Neural progenitor cell (in vitro differentiated cells): ENCODE measurements at places on chromosomes 1 and 21.

DNA sequence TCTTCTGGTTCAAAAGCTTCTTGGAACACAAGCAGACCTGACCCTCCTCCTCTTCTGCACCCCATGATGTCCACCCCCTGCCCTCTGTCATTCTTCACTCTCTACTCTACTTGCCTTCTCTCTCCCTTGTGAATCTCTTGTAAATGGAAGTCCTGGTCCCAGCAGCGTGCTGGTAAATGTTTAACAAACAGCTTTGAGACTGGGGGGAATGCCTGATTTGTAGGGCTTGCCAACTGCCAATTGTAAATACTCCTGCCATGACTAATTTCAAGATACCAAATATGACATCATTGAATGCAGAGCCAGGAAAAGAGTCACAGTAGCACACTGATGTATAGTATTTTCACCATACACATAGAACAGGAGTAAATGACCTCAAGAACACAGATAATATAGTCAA is 40.9 kb upstream of the LRRN2 start:
- H3K36me3 ChIP-seq: no peaks in the 10 kb centered on the region
- peaks cover 13% of the 10 kb centered on the region for H3K4me1 ChIP-seq
- DNase-seq: no peak
- H3K4me3 ChIP-seq: no peak overlapping the region

DNA sequence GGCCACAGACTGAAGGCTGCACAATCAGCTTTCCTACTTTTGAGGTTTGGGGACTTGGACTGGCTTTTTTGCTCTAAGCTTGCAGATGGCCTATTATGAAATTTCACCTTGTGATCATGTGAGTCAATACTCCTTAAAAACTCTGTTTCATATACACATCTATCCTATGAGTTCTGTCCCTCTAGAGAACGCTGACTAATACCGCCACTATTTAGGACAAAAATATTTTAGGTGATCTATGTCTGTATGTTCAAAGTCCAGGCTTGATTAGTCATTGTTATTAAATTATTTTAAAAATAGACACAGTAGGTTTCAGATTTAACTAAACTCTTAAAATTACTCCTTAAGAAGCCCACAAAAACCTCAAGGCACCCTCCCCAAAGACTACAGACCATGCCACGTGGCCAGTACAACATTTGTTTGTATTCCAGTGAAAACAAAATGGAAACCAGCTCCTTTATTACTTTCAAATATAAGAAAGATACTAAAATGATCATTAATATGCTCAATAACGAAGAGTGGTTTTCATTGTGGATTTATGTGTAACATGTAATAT is 63.1 kb downstream of the TMPRSS15 start:
- H3K4me1 ChIP-seq: no peaks in the 10 kb centered on the region
- H3K27ac ChIP-seq: no peak overlapping the region
- no peak overlapping the region for H3K4me3 ChIP-seq
- H3K36me3 ChIP-seq: no peaks in the 10 kb centered on the region
- H3K27me3 ChIP-seq: no peaks in the 10 kb centered on the region
- no peak for DNase-seq

GRCh38 chr1:165897326-165898303 is 70.2 kb downstream of the UCK2 start:
- no peak overlapping the region for H3K27ac ChIP-seq
- no peak for DNase-seq
- no peaks in the 10 kb centered on the region for H3K36me3 ChIP-seq
- H3K27me3 ChIP-seq: no peaks in the 10 kb centered on the region
- H3K4me1 ChIP-seq: no peaks in the 10 kb centered on the region

DNA sequence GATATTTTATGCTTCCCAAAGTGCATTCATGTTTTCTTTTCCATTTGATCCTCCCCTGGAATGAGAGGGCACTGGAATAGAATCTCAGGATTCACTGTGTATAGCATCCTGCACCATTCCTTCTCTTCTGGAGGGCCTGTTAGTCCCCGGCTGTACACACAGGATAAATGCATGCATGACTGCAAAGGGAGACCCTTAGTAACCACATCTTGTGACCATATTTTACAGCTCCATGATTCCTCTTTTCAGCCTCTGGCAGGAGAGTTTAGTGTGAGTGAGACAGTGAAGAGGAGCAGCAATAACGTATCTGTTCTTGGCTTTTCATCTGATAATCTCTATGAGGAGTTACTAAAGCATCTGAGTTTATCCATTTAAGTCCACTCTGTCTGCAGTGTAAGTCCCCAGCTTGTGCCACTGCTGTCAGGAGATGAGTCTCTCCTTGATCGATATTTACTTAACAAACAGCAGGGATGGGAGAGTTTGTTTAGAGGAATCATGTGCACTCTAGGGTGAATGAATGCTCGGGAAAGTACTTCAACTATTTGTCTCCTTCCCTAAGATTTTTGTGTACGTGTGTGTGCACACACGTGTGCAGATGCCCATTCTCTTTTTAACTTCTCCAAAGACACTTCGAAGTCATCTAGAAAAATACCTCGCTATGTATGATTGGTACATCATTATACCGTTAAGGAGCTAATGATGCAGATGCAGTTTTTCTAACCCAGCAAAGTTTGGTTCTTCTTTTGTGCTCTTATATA is 41.1 kb downstream of the PROX1 start:
- no peak for DNase-seq
- H3K27me3 ChIP-seq: no peaks in the 10 kb centered on the region
- no peaks in the 10 kb centered on the region for H3K36me3 ChIP-seq
- peaks cover 52% of the 10 kb centered on the region for H3K4me1 ChIP-seq
- H3K4me3 ChIP-seq: no peak overlapping the region

GRCh38 chr1:194358208-194358581 is 1171.8 kb upstream of the B3GALT2 start:
- no peaks in the 10 kb centered on the region for H3K27me3 ChIP-seq
- H3K27ac ChIP-seq: no peak overlapping the region
- no peak for DNase-seq
- no peak overlapping the region for H3K4me3 ChIP-seq
- H3K4me1 ChIP-seq: no peaks in the 10 kb centered on the region

DNA sequence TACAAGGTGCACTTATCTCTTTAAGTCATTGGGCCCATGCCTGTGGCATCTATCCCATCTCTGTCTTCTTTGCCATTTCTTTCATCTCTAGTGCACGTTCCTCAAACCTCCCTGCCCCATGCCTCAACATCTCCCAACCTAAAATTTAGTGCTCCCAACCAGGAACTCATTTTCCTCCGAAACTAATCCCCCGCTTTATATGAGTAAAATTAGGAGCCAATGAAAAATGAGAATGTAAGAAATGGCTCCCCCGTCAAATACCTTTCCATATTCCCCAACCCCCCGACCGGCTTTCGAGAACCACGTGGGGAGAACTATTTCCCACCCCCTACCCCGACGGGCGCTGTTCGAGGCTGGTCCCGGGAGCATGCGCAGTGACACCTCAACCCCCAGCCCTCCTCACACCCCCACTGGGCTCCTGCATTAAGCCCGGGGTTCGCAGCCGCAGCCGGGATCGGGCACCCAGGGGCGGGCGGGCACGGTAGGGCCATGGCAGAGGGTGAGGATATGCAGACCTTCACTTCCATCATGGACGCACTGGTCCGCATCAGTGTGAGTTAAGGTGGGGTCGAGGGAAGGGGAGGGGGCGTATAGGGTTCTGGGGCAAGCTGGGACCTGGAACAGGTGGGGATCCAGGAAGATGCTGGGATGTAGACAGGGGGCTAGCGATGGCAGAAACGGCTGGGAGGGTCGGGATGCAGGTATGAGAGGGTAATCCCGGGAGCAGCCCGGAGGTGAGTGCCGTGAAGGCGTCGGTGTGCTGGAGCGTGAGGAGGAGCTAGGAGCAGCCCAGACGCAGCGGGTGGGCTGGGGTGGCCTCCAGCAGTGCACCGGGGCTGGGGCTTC is at the start of gene TRIM46:
TRIM46 (plus strand) TSS at position 372 of the 846 bp plus-strand sequence; CDS start at position 490, 118 bp downstream.
- peak within 1 kb of the TSS; percentile 87 for H3K4me3 ChIP-seq
- H3K27ac ChIP-seq: peak within 1 kb of the TSS; percentile 70
- H3K4me1 ChIP-seq: peaks cover 8% of the 10 kb centered on the region
- no peaks in the 10 kb centered on the region for H3K27me3 ChIP-seq

DNA sequence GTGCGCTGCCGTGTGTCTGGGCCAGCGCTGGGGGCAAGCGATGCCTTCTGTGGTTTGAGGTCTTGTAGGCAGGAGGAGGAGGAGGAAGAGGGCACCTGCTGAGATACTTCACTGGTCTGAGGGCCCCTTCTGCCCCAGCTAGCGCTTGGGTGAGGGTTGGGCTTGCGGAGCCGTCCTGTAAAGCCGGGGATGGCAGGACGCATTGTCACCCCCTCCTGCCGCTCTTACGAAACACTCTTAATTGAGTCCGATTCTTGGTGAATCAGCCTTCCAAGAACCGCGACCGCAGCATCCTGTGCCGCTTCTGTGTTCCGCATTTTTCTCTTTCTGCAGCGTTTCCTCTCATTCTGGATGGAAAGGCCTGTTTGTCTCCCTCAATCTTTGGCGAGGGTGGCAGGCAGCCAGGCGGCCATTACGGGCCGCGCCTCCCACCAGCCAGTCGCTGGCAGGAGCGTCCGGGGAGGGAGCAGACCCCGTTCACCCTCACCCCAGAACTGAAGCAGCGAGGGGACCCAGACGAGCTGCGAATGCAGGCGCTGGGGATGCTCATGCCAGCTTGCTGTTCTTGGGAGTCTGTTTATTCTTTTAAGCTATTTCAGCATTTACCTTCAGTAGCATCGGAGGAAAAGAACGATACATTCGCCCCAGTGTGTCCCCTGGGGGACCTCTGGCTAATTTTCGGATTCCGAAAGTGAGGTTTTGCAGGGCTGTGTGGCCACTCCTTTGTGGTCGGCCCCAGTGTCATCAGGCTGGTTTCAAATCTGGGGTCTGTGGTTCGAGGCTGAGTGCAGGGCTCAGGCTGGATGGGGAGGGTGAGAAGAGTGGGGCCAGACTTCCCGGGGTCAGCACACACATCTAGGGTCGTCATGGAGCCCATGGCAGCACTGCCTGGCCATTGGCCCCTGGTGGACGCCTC is 62.7 kb downstream of the SKI start:
- DNase-seq: no peak
- H3K36me3 ChIP-seq: no peaks in the 10 kb centered on the region
- H3K4me3 ChIP-seq: no peak overlapping the region
- peak overlapping the region; percentile 49 for H3K27ac ChIP-seq
- no peaks in the 10 kb centered on the region for H3K27me3 ChIP-seq

DNA sequence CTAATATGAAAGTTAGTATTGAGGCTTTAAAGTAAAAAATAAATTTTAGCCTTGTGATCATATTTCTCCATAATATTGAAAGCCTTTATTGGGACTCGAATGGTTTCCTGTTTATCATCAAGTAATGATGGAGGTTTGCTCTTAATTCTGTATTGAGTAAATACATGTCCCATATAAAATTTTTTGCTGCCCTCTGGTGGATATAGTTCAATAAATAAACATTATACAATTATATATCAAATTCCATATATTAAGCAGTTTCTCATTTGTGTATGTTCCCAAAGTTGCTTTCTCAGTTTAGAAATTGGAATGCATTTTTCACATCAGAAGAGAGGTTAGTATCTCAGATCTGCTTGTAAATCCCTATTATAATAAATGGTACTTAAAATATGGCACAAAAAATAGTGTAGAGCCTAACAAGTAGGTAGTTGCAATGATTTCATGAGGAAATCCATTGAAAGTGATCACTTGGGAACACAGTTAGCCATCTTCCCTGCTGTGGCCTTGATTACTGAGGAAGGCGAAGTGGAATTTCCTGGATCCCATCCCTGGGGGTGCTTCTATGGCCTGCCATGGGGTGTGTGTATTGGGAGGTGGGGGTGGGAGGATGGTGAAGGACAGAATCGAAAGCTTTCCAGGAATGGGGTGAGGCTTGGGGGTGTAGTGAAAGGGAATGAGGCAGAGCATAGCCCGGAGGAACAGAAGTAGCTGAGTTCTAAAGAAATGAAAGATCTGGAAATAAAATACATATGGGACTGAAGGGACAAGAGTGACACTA is 84.1 kb upstream of the C21orf91 start:
- no peak overlapping the region for H3K4me3 ChIP-seq
- H3K4me1 ChIP-seq: peaks cover 14% of the 10 kb centered on the region
- no peak for DNase-seq
- H3K36me3 ChIP-seq: peaks cover 3% of the 10 kb centered on the region
- H3K27me3 ChIP-seq: no peaks in the 10 kb centered on the region
- H3K27ac ChIP-seq: no peak overlapping the region

GRCh38 chr1:22922640-22923039 is 50.0 kb downstream of the LACTBL1 start:
- H3K27ac ChIP-seq: no peak overlapping the region
- no peaks in the 10 kb centered on the region for H3K36me3 ChIP-seq
- H3K4me1 ChIP-seq: peaks cover 14% of the 10 kb centered on the region

DNA sequence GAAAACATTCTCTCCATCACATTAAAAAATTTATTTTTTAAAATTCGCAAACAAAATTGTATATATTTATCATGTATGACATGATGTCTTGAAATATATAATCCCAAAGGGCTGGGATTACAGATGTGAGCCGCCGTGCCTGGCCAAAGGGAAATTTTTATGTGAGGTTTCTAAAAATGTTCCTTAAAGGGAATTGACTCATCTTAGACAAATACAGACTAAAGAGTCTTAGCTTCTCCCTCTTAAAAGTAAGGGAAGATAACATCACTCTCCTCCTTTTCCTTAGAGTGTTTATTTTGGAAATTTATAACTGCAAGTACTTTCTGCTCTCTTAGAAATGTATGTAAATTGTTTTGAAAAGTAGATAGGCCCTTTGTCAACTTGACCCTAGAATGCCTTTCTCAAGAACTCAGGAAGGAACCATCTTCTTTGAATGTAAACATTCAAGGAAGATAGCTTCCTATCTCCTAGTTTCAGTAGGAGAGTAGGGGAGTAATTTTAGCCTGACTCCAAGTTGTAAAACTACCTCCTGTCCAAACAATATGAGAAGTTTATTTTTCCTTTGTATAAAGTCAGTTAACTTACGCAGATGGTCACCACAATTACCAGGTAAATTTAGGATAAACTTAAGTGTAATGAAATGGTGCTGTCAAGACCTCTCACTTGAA is 59.5 kb downstream of the C21orf91 start:
- H3K4me3 ChIP-seq: no peak overlapping the region
- no peaks in the 10 kb centered on the region for H3K36me3 ChIP-seq
- DNase-seq: no peak
- H3K27me3 ChIP-seq: no peaks in the 10 kb centered on the region
- no peaks in the 10 kb centered on the region for H3K4me1 ChIP-seq

DNA sequence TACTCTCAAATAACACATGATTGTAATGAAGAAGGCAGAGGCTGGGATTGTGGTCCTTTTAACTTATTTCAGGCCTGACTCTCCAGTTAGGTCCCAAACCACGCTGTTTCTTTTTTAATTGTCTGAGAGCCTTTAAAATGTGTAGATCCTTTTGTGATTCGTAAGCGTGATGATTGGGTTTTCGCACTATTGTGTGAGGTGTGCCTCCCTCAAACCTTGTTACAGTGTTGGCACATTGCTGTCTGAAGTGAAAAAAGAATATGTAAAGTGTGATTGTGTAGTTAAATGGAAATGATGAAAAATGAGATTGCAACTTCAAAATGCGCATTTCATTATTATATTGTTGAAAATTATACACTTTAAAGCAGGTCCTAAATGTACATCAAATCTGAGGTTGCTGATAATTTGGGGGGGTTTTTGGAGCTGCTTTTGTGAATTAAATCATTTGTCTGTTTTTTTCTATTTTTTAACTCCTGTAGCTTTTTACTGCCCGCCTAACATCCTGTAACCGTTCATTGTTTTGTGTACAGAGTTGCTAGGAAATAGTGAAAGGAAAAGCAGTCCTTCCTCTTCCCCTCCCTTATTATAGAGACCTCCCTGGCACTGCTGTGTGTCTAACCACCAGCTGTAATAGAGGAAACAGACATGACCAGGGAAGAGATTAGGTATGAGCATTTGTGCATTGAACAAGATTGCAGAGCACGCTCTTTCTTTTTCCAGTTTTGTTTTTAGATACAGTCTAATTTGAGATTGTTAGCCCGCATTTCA is 43.3 kb downstream of the IARS2 start:
- H3K4me3 ChIP-seq: no peak overlapping the region
- peaks cover 8% of the 10 kb centered on the region for H3K4me1 ChIP-seq
- H3K27me3 ChIP-seq: no peaks in the 10 kb centered on the region
- peak overlapping the region; percentile 29 for H3K27ac ChIP-seq
- peaks cover 15% of the 10 kb centered on the region for H3K36me3 ChIP-seq
